ENCODE measurements at places on chromosomes 7 and 10.

DNA sequence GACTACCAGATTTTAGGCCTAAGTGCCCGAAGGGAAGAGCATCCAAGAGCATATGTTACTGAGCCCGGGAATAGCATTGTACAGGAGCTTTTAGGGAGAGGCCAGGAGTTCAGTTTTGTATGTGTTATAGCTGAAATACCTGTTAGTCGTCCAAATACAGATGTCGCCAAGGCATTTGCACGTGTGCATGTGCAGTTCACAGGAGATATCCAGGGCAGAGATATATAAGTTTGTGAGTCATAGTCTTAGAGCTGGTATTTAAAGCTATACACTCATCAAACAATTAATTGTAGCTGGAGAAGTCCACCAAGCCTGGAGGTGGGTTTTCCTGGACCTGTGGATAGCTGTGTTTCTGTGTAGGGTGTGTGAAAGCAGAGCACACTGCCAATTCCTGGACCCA, 394.0 kb upstream of the FZD8 start:
- no peak for DNase-seq

- no peak for DNase-seq
These were observed 4.2 kb upstream of the UPP1 start for GRCh38 chr7:48084727-48085432.

- DNase-seq, result no peak
These were observed 151.5 kb downstream of the TEX36 start for GRCh38 chr10:125531465-125531864.

DNA sequence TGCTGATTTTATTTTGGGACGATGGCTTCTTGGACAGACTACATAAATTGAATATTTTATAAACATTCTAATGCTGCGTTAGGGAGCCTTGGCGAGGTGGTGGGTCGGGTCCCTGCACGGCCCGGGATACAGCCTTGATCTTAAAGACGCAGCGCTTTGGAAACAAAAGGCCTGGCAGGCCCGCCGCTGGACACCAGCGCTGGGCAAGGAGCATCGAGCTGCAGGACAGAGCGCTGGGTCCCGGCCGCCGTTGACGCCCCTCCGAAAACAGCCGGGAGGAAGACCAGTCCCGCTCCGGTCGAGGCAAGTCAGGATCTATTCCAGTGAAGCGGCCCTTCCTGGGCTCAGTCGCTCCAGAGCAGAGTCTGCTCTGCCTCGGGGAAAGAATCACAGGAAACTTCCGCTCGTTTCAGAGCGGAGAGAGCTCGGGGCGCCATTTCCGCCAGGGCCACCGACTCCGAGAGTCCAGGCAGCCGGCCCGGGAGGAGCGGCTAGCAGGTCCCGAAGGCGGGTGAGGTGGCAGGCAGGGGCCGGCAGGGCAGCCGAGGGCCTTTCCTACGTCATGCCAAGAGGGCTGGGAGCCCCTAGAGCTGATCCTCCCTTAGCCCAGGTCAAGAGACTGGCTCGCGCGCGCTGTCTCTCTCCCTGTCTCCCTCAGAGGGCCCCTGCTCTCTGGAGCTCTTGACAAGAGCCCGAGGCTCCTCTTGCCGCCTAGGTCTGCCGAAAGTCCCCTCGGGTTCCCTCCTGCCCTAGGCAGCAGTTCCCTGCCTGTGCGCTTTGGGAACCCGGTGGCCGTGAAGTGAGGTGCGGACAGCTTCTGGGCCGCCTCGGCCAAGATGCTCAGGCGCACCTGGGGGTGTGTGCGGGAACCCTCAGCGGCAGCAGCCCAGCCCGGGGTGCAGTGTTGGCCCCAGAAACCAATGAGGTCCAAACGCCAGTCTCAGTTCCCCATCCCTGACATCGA, 1.4 kb upstream of the DRGX start:
- no peak for DNase-seq

GRCh38 chr7:54014765-54015164, 527.4 kb upstream of the VSTM2A start:
- no peak for DNase-seq

DNA sequence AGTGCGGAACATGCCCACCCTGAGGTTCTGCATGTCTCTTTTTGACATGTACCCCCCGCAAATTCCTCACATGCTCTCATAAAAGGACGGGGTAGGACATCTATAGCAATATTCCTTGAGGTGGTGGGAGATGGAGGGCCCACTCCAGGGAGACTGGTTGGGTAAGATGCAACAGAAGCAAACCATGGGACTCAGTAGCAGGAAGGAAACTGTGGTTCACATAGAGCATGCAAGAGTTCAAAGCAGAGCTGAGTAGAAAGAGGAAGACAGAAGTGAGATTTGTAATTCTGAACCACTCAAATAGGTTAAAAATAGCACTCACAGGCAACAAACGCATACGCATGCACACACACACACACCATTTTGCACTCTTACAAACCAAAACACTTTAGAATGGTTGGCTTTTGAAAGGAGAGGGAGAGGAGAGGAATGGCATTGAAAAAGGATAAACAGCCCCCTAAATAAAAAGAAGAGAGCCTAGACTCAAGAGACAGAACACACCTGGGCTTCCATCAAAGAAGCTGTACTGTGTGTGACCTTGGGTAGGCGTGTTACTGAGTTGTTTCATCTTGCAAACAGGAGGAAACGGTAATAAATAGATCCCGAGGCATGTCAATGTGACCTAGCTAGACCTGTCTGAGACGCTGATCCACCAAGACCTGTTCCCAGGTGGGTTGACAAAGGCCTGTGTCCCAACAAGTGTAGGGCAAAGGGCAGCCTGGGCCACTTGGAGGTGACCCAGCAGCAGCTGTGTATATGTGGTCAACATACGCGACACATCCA, 77.6 kb upstream of the LRRC4 start:
- no peak for DNase-seq

DNA sequence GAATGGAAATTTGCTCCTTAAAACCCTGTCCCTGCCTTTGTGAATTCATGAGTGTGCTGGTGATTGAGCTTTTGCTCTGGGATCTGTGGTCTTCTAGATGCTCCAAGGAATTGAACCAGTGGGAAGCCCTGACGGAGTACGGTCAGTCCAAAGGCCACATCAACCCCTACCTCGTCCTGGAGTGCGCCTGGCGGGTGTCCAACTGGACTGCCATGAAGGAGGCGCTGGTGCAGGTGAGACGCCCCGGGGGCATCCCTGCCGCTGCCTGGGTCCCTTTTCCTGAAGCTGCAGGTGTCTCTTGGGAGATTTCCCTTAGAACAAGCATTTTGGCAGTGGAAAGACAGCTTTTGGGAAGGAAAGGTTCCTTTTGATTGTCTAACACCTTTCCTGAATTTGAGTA, 100.3 kb downstream of the TRRAP start:
- no peak for DNase-seq
